HS-5 (cell line): ENCODE measurements at places on chromosomes 4 and X.

- DNase-seq, result no peak
Measured at GRCh38 chrX:105221374-105221773, 880 bp upstream of the TEX13A start.

GRCh38 chr4:11471618-11472017 is 42.9 kb upstream of the HS3ST1 start:
- no peak for DNase-seq

GRCh38 chrX:47662144-47662657 is 3.2 kb upstream of the UXT start:
- DNase-seq, result peak; percentile 87

DNA sequence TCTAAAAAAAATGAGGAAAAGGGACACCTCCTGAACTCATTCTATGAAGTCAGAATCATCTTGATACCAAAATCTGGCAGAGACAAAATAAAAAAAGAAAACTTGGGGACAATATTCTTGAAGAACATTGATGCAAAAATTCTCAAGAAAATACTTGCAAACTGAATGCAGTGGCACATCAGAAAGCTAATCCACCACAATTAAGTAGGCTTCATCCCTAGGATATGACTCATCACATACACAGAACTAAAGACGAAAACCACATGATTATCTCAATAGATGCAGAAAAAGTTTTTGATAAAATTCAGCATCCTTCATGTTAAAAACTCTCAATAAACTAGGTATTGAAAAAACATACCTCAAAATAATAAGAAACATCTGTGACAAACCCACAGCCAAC is 98.3 kb downstream of the FAM47B start:
- DNase-seq, result no peak

DNA sequence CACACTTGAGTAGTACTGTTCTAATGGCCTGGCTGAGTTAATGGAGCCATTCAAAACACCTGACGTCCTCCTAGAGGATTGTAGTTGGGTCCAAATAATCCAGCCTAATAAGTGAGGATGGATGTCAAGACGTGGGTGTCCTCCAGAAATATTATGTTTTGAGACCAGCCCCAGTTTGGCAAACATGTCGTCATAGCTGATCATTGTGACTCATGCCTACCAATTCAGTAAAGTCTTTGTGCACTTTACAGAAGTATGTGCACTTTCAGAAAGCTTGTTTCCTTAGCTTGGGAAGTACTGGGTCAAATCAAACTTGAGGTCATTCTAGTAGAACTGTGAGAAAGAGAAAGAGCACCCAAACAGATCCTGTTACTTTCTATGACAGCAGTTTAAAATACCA is 37.6 kb upstream of the GLRA2 start:
- DNase-seq, result no peak

DNA sequence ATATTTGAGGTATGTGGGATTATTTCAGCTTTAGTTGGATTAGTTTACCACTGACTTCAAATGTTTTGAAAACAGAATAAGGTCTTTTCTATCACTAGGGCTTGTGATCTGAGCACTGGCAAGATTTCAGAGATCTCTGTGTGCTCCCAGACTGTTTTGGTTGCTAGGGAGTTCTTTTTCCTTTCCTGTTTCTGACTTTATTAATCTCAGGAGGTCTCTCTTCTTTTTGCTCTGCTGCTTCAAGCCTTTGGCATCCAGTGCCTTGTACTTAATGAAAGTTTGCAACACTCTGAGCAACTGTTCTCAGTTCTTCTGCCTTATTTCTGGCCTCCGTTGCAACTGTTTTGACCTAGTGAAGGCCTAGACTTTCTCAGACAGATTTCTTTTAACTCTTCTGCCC is 32.1 kb upstream of the PAQR3 start:
- DNase-seq, result no peak

GRCh38 chr4:2070421-2071251 is 11.5 kb downstream of the NAT8L start:
- DNase-seq, result no peak

DNA sequence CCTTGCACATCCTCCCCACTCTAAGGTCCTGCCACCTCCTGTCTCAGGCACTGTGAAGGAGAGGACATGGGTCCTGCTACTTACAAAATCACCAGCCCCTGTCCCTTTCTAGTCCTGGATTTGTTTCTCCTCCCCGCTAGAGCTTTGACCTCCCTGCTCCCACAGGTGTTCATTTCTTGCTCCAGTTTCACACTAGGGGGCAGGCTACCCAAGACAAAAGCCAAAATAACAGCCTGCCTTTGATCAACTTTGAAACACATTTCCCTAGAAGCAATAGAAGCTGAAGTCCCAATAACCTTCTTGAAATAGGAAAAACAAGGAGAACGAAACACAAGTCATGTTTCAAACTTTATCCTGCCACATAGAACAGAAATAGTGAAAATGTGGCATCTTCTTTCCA is 164.4 kb downstream of the QDPR start:
- no peak for DNase-seq

GRCh38 chr4:173318648-173319211 is 15.4 kb downstream of the HMGB2 start:
- no peak for DNase-seq

DNA sequence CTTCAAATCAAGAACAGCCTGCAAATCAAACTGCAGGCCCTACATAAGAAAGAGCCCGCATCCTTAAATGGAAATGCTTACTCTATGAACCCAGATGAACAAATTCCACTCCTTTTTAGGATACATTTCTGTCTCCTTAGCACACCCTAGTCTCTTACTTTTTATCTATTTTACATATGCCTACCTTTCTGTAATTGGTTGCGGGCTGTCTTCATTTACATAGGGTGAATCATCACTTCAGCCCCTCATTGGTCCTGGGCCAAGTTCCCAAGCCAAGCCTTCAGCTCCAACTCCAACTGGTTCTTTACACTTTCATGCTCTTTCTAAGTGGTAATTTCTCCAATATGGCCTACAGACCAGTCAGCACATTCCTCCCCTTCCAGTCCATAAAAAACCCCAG is 219.3 kb downstream of the TRAM1L1 start:
- no peak for DNase-seq

DNA sequence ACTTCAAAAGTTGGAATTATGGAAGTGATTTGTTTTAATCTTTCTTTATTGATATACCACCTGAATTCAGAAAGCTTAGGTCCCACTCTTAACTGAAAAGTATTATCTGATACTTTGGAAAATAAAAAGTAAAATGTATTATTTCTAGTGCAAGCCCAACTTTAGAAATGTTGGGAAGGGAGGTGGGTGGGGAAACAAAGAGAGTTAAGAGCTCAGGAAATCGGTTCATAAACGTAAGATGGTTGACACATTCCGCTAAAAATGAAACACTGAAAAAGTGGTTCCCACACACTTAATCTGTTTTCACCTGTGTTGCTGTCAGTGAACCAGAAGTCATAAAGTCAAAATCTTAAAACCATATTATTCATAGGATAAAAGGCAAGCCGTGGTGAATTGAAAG is 237.4 kb downstream of the BANK1 start:
- DNase-seq, result no peak

GRCh38 chr4:45302828-45303227 is 576.5 kb upstream of the GNPDA2 start:
- no peak for DNase-seq

- DNase-seq, result no peak
Measured at GRCh38 chr4:185457136-185457535, 14.4 kb downstream of the CCDC110 start.

GRCh38 chr4:188076169-188076568 is 33.2 kb downstream of the TRIML2 start:
- no peak for DNase-seq

DNA sequence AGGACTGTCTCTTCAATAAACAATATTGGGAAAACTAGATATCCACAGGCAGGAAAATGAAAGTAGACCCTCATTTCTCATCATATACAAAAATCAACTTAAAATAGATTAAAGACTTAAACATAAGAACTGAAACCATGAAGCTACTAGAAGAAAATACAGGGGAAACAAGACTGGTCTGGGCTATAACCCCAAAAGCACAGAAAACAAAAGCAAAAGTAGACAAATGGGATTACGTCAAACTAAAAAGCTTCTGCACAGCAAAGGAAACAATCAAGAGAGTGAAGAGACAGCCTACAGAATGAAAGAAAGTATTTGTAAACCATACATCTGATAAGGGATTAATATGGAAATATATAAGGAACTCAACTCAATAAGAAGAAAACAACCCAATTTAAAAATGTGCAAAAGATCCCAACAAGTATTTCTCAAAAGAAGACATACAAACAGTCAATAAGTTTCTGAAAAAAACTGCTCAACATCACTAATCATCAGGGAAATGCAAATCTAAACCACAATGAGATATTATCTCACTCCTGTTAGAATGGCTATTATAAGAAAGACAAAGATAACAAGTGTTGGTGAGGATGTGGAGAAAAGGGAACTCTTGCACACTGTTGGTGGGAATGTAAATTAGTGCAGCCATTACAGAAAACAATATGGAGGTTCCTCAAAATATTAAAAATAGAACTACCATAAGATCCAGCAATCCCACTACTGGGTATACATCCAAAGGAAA is 325.3 kb upstream of the RASGEF1B start:
- DNase-seq, result no peak

DNA sequence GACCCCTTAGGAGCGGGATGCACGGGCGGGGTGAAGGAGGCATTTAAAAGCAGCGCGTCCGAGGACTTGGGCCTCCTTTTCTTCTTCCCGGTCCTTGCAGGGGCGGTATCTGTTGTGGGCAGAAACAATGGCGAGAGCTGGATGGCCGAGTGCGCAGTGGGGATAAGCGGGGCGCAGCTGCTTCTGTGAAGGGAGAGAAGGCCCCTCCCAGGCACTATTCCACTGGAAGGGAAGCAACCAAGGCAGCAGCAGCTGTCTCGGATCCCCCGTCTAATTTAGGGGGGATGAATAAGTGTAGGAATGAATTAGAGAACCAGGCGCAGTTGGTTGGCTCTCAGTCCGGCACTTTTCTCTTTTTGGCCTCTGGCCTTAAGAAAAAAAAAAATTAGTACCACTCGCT is 995 bp downstream of the SMARCA5 start:
- DNase-seq, result no peak
